Posterior vena cava (tissue), 2 donors: ENCODE measurements at places on chromosomes 13 and 19. TPM values are rescaled to one million over a fixed set of nuclear protein-coding genes. Genes with fewer than 3 reads are reported as not detected.

Gene HS6ST3
- total RNA-seq, result 2.6 TPM

Gene ATP8B3
- 1.1 TPM for total RNA-seq

Gene CYP2A7
- not detected for total RNA-seq

Gene CASP14
- not detected for total RNA-seq

Gene CEACAM5
- total RNA-seq, result not detected

Gene PEAK3
- 0.90 TPM for total RNA-seq

Gene KASH5
- not detected for total RNA-seq

Gene MEIOSIN
- total RNA-seq, result not detected

Gene CLDN10
- not detected for total RNA-seq

Gene LGI4
- total RNA-seq, result 10.0 TPM

Gene LILRA1
- total RNA-seq, result 1.7 TPM

Gene UBE2L5
- 1.2 TPM for total RNA-seq

Gene CPB2
- total RNA-seq, result not detected

Gene ZNF536
- total RNA-seq, result 2.8 TPM

Gene ZNF419
- total RNA-seq, result 8.2 TPM

Gene CALM3
- 244 TPM for total RNA-seq

Gene OSCAR
- total RNA-seq, result 3.9 TPM

Gene CCDC70
- total RNA-seq, result not detected

Gene SIGLEC8
- total RNA-seq, result 0.19 TPM

Gene KLK6
- total RNA-seq, result not detected

Gene ZNF98
- 3.8 TPM for total RNA-seq

Gene LIN7B
- total RNA-seq, result 9.3 TPM

Gene TTC9B
- not detected for total RNA-seq

Gene SLAIN1
- total RNA-seq, result 6.4 TPM

Gene NANOS3
- total RNA-seq, result 1.00 TPM

Gene ZNF607
- total RNA-seq, result 6.1 TPM

Gene ZNF790
- 8.4 TPM for total RNA-seq

Gene ZNF560
- not detected for total RNA-seq

Gene ZNF442
- total RNA-seq, result 7.7 TPM

Gene FCGBP
- 98.8 TPM for total RNA-seq

Gene ELSPBP1
- total RNA-seq, result not detected

Gene PBX4
- 0.29 TPM for total RNA-seq

Gene LINGO3
- total RNA-seq, result 0.10 TPM

Gene PRODH2
- not detected for total RNA-seq

Gene ANKLE1
- total RNA-seq, result 0.19 TPM

Gene EPSTI1
- total RNA-seq, result 8.3 TPM

Gene NPHS1
- not detected for total RNA-seq

Gene DYRK1B
- total RNA-seq, result 8.7 TPM

Gene KLHL1
- total RNA-seq, result not detected

Gene VSTM1
- total RNA-seq, result not detected

Gene RPL13A
- total RNA-seq, result 1,769 TPM

Gene PTBP1
- 168 TPM for total RNA-seq

Gene ANGPTL8
- 0.57 TPM for total RNA-seq

Gene ZNF256
- total RNA-seq, result 6.8 TPM

Gene KLK2
- not detected for total RNA-seq

Gene GNA15
- 7.0 TPM for total RNA-seq

Gene CD70
- total RNA-seq, result 0.46 TPM

Gene CRB3
- not detected for total RNA-seq

Gene CYSLTR2
- total RNA-seq, result 2.2 TPM
